Cerebellum (tissue), 4 donors: ENCODE measurements at places on chromosomes 6 and 20. TPM values are rescaled to one million over a fixed set of nuclear protein-coding genes. Genes with fewer than 3 reads are reported as not detected.

PTCRA gene
- total RNA-seq, result not detected

C20orf141 gene
- total RNA-seq, result not detected

ZSCAN31 gene
- total RNA-seq, result 10.6 TPM

RHAG gene
- 0.64 TPM for total RNA-seq

SLC22A3 gene
- 4.3 TPM for total RNA-seq

DNA sequence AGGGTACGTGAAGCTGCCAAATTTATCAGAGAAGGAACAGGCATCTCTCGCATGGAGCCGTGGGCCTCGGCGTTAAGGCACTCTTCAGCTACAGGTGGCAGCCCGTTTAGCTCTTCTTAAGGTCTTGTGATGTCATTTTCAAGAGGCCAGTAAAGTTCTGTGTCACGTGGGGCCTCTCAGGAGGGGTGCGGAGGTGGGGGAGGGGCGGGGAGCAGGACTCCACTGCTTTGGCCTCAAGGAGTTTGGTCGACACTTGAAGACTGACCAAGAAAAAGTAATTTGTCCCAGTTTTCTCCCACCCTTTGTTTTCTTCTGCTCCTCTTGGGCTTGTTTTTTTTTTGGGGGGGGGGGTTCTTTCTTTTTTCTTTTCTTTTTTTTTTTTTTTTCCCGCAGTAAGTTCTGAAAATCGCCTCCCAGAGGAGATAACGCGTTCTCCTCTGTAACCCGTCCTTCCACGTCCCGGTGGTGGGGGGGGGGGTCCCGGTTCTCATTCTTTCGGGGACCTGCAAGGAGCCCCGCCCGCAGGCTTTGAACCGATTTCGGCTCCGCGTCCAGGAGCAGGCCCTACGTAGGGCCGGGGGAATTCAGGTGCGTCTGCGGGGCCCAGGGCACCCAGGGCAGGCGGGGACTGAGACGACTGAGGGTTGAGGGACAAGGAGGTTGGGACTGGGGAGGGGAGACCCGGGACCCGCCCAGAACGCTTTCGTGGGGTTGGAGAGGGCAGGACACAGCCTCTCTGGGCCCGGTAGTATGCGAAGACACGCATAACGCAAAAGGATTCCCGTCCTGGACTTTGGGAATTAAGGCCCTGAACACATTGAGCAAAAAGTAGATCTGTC lies 26.0 kb downstream of the GPX6 start:
- DNase-seq, result no peak

GRCh38 chr6:169024047-169024660 lies 229.5 kb downstream of the THBS2 start:
- DNase-seq, result no peak

- no peak for DNase-seq
Observed at GRCh38 chr20:42544926-42545325, 644.8 kb downstream of the PTPRT start.

DNA sequence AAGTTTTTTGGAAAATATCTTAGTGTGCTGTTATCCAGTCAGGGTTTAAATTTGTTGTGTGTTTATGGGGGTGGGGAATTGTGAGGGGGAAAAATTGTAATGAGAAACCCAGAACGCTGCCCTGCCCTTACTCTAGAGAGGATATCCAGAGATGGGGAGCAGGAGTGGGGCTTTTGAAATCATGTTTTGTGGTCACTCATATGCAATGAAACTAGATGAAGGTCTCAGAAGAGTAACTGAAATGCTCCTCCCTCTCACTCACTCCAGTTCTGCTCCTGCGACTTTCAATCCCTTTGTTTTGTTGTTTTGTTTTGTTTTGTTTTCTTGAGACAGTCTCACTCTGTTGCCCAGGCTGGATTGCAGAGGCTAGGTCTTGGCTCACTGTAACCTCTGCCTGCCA lies 100.0 kb downstream of the CRYBG1 start:
- no peak for DNase-seq

DNA sequence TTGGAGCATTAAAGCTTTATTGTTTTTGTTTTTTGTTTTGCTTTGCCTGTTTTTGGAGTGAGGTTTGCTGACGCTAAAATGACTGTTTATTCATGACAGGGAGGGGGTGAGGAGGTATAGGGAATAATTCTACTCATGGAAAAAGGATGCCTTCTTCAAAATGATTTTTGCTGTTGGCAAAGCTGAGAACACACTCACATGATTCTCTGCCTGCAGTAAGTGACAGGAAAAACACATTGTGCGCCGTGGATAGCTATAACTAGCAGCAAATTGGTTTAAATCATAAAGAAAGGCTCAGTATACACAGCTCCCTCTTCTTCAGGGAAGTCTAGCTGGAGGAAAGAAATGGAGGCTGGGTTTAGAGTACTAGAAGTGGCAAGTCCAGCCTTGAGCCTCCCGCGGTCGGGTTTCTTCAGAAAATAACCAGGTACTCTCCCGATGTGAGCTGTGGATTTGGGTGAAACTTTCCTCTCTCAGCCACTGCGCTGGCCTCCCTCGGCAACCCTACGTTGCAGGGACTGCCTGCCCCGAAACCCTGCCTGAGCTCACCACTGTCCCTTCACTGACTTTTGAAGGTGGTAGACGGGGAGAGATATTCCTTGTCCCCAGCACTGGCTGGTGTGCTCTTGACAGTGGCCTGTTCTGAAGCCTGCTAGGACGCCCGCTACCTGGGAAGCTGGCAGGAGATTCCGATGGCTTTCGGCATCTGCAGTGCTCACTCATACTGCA lies 278.2 kb downstream of the NRN1 start:
- no peak for DNase-seq

GRCh38 chr20:23582293-23582692 lies 14.0 kb upstream of the CST9L start:
- no peak for DNase-seq

DNA sequence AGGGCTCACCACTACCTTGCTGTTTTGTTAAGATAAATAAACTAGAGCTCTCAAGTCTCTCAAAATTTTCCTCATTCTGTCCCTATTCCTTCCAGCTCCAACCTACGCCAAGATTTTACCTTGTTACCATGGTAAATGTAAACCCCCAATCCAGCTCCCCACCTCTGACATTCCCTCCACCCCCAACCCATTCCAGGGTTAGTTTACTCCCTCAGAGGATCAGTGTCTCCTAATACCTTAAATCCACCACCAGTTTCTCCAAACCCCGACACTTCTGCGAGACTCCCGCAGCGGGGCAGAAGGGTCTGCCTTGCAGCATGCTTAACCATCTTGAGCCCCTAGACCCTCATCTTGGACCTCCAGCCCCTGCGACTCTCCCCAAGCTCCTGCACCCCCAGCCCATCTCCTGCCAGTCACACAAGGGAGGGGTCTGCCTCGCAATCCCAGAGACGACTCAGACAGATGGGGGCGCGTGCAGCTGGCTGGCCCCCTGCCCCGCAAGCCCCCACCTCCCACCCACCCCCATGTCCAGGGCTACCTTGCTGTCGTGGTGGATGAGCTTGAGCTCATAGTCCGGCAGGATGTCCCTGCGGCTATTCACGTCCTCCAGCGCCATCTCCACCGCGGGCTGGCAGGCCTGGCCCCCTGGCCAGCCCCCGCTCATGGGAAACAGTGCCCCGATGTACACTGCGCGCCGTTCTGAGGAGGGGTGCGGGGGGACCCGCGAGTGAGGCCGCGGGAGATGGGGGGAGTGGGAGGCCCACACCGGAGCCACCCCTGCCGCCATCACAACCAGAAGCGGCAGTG lies 5.8 kb downstream of the GABBR1 start:
- DNase-seq, result no peak

GRCh38 chr6:25963426-25964123 lies 973 bp downstream of the TRIM38 start:
- no peak for DNase-seq

- DNase-seq, result no peak
Observed at GRCh38 chr20:46939031-46939965, 44.7 kb downstream of the EYA2 start.

DNA sequence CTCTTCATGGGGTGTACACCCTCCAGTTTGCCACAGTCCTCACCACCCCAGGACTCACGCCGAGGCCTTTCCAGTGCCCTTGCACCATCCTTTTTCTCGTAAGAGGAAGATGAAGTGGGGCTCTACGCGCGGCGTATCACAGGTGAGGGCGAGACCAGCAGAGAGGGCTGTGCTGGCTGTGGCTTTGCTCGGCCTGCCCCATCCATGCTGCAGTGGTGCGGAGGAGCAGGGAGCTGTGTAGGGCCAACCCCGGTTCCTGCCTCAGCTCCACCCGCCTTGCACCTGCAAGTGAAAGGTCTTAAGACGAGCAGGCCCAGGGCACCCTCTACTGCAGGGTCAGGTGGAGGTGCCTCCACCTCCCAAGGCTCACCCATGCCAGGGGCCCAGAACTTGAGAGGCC lies 24.1 kb downstream of the RBCK1 start:
- DNase-seq, result no peak
